ENCODE measurements at places on chromosomes 5 and 9.

GRCh38 chr9:70093944-70094343 lies 50.3 kb downstream of the MAMDC2 start:
- DNase-seq: no peak

GRCh38 chr5:143085319-143085917 lies 315.2 kb downstream of the ARHGAP26 start:
- DNase-seq: no peak

- no peak for DNase-seq
Observed at GRCh38 chr5:94850960-94851359, 232.5 kb downstream of the SLF1 start.

DNA sequence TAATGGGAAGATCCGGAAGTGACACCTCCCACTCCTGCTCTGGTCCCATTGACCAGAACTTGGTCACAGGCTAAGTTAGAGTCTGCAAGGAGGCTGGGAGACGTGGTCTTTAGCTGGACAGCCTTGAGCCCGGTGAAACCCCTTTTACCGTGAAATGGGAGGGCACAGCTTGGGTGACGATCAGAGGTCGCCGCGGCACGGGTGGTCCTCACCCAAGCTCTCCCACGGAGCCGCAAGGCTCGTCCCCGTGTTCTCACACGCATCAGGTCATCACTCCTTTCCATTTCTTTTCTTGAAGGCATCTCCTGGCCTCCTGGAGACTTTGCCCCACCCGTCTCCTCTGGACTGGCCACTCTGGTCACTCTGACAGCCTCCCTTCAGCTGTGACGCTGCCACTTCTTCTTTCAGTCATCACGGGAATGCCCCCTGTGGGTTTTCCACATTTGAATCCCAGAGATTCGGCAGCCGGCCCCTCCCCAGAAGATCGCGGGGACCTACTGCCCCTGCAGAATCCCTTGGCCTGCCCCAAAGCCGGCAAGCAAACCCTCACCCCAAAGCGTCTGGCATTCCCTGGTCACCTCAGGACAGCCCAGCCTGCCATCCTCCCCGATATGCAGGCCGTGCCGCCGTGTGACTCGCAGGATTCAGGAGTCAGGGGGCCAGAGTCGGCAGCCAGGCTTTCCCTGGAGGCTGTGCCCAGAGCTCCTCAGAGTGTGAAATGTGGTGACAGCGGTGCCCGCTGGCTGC lies 18.9 kb upstream of the EGFL7 start:
- no peak for DNase-seq

DNA sequence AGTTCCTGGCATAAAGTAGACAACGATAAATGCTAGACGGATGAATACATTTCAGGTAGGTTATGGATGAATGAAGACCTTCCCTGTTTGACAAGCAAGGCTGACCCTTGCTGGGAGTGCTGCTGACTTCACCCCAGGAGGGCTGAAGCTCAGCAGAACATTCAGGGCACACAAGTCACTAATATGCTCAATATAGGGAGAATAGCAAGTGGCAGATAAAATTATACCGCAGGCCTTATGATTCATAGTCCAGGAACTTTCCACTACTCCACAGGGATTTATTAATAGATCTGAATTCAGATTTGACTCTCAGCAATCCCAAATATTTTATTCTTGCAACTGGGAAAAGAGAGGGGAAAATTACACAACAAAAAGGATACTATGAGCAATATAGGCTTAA lies 38.2 kb upstream of the GRAMD2B start:
- DNase-seq: peak; percentile 87

DNA sequence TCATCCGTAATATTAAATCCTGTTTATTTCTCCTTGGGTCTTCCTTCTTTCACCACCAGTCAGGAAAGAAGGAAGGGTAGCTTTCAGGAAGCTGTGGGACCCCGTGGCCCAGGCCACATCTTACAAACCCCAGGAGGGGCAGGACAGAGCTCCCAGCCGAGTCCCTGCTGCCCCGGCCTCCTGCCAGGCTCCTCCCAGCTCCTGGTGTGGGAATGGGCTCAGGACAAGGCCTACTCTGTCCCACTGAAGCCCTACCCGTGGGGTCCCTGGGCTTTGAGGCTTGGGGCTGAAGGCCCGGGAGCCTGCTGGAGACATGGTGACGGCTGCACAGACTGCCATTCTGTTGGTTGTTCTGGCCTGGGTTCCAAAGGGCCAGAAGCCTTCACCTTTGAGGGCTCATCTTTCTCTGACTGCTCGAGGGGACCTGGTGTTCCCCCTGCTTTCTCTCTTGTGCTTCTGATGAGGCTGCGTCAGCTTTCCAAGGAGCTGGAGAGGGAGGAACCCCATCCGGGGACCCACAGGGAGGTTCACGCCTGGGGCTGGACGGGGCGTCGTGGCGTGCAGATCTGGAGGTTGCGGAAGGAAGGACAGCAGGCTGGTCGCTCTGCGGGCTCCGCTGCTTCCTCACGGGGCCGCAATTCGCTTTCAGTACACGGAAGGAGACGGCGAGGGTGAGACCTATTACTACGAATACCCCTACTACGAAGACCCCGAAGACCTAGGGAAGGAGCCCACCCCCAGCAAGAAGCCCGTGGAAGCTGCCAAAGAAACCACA lies 86.6 kb downstream of the COL5A1 start:
- no peak for DNase-seq

- DNase-seq: no peak
Observed at GRCh38 chr5:168992687-168993086, 308.3 kb downstream of the SLIT3 start.

DNA sequence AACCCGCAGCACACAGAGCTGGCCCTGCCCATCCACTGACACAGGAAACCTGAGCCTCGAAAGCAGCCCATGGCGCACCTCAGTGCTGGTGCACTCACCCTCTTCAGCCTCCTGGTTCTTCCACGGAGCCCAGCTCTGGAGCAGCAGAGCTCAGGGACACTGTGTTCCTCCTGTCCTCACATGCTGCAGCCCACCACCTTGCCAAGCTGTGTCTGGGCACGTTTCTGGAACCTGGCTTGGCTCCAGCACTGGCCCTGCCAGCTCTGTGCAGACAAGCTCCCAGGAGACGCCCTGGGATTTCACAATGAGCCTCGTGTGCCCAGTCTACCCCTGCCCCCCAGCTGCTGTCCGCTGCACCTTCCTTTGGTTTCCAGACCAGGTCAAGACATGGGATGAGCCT lies 119.5 kb downstream of the SYK start:
- DNase-seq: no peak

DNA sequence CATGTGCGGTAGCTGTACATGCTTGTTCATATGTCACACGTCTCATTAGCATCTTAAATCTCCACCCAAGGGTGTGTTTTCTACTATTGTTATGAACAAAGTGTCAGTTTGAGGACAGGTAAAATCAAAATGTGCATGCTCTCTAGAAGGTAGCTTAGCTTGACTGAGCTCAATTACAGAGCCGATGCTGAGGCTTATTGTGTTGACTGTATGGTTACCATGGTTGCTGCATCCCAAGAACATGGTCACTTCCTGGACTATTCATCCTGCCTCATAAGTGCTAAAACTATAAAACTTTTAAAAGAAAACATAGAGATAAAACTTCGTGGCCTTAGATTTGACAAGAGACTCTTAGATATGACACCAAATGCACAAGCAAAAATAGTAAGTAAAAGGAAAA lies 426.1 kb upstream of the CTNND2 start:
- DNase-seq: no peak

DNA sequence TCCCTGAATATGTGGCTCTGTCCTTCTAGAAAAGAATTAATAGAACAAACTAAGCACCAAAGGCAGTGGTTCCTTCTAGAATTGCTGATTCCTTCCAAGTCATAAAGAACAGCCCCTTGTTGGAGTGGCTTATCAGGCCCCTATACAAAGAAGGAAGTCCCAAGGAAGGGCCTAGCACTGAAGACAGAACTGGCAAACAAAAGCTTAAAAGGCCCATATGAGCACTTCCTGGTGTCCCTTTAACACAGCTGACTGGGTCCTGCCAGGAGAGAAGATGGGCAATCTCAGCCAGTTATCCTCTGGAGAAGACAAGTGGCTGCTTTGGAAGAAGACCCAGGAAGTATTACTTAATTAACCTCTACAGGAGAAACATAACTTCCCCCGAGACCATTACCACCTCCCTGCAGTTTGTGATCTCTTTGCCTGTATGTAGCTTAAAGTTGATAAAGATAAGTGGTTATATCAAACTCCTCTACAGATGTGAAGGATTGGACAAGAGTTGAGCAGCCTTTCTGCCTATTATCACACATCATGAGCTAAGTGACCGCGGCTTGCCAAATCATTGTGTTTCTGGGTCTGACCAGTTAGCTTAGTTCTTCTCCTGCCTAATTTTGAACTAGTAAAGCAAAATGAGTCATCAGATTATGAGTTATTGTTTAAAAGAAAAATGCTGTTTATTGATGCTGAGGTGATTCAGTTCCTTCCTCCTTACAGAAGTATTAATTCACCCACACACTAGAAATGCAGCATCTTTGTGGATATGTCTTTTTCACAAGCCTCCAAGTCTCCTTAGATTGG lies 13.3 kb upstream of the STING1 start:
- no peak for DNase-seq

DNA sequence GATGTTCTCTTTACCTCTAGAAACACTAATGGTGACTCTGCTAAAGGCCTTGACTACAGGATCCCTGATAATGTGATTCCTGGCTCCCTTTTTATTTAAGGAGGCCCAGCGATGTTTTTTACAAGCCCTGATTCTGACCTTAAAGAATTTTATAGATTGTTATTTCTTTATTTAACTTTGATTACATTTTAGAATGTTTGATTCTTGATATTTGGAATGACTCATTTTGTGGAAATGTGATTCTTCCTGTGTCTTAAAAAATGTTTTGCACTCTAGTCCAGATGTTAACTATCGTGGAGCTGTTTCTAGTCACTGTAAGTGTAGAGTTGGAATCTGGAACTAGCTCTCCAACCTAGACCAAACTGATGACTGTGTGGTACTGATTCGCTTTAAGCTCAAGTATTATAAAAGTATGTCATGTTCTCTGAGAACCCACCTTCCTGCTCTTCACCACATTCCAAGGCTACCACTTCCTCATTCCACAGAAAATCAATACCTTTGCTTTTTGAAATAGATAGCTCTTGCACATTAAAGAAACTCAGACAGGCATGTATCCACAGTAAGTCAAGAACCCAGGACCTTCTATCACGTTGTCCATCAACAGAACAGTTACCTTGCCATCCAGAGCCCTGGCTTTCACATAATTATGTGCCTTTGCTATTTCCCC lies 65.2 kb downstream of the JMY start:
- DNase-seq: no peak

DNA sequence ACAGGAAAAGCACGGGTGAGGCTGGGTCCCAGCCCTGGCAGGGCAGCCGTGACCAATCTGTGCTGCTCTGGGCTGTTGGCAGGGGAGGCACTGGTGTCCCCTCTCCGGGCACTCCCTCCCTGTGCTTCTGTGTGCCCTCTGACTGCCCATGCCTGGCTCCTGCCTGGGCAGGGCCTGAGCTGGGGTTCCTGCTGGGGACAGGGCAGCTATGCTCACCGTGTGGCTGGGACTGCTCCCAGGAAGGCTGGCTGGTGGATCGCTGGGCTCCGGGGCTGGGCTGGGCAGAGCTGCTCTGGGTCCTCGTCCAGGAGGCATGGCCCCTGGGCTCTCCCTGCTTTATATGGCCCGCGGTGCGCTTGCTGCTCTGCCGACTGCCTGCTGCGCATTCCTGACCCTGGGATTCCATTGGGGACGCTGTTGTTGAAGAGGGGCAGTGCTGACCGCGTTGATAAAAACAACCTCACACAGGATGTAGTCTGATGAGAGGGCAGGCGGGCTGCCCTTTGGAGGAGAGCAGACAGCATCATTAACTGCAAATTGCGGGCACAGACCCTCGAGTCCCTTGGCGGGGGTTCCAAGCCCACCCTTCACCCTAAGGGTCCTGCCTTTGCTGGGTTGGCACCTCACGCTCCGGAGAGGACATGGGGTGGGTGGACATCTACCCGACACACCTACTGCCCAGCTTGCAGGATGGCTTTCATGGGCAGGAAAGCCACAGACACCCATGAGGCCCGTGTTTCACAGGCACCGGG lies 955 bp downstream of the QRFP start:
- DNase-seq: no peak
